ENCODE measurements at places on chromosomes 5 and 9. TPM values are rescaled to one million over a fixed set of nuclear protein-coding genes. Genes with fewer than 3 reads are reported as not detected.

The PRRX2 gene
- 0.69 TPM for total RNA-seq

The CACNA1B gene
- 0.05 TPM for total RNA-seq

The C9orf57 gene
- not detected for total RNA-seq

The RASEF gene
- total RNA-seq = not detected

The TMEM250 gene
- total RNA-seq = 22.2 TPM

The RANBP3L gene
- 0.10 TPM for total RNA-seq

The CCNI2 gene
- 1.4 TPM for total RNA-seq

The ARSI gene
- not detected for total RNA-seq

The FAM81B gene
- not detected for total RNA-seq

The RHOBTB3 gene
- total RNA-seq = 1.5 TPM

The MYORG gene
- 2.0 TPM for total RNA-seq

Data from activated naive CD4-positive, alpha-beta T cell treated with anti-CD3 and anti-CD28 coated beads for 36 hours (primary cell).